ENCODE measurements at places on chromosomes 4 and X. TPM values are rescaled to one million over a fixed set of nuclear protein-coding genes. Genes with fewer than 3 reads are reported as not detected.

DNA sequence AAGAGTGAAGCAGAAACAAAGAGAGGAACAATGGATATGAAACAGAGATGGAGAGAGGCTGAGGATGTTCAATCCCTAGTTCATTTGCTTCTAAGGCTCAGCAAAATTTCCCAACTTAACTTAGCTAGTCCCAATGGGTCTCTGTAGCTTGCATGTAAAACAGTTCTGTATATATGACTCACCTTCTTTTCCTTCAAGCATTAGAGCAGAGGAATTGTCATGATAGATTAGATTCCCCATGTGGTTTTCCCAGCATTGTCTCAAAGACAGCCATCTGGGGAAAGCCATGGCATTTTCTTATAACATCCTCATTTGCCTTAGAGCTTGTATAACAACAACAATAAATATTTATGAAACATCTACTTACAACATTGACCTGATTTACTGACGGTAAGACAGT is 93.9 kb upstream of the GATB start:
- DNase-seq, result no peak

MAGEA10 gene
- not detected for total RNA-seq

- no peak for DNase-seq
Observed at GRCh38 chr4:2370597-2371320, 47.7 kb downstream of the ZFYVE28 start.

GRCh38 chr4:102901804-102902203 is 33.0 kb downstream of the CISD2 start:
- no peak for DNase-seq

- peak; percentile 30 for DNase-seq
Observed at GRCh38 chr4:2762048-2762447, 5.9 kb upstream of the TNIP2 start.

DNA sequence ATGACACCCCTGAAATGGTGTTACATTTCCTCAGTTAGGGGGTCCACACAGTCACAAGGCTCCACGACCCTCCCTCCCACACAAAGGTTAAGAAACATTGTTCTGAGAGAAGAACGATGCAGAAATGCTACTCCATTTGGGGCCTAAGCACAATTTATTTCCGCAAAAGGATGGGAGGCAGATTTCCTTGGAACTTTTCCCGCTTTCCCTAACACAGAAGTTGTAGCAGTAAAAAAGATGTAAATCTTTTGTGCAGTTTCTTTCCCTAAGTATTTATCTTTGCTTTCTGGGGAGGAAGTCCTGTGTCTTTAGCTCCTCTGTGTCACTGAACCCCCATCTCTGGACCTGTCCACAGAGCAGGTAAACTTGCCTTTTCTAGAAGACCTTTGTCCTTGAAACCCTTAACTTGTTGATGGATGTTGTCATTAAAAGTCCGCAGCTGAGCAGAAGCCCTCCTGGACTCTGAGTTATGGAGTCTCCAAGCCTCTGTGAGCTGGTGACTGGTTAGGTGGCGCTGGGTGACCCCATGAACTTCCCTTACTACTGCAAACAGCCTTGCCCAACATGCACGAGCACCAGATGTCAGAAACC is 67.2 kb upstream of the SHISA3 start:
- no peak for DNase-seq

DNA sequence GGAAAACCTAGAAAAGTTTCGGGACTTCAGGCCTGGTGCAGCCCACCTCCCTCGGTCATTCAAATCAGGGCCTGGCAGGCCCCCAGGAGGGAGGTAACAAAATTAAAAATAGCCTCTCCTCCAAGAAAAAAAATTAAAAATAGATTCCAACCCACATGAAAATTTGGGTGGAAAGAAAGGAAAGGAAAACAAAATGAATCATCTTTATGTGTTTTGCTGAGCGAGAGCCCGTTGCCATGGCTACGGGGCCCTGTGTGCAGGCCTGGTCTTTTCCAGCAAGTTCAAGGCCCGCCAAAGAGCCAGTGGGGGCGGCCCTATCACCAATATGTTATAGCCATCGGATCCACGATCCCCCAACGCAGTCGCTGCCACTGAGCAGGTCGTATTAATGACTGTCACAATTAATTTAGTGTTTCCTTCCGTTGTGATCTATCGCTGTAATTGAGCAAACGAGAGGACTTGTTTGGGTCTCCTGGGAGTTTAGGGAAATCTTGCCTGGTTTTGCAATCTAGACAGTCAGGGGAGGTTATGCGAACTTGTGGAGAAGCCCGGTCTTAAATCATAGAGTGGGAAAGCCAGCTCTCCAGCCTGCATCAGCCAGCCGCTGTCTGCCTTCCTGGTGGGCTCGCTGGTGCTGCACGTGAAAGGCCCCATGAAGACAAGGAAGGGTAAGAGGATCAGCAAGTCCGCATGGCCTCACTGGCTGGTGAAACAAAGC is 452.4 kb downstream of the BCOR start:
- no peak for DNase-seq

GRCh38 chr4:74439952-74440351 is 5.0 kb upstream of the AREG start:
- DNase-seq, result no peak

GRCh38 chrX:123487236-123487635 is 245.6 kb downstream of the THOC2 start:
- no peak for DNase-seq

DNA sequence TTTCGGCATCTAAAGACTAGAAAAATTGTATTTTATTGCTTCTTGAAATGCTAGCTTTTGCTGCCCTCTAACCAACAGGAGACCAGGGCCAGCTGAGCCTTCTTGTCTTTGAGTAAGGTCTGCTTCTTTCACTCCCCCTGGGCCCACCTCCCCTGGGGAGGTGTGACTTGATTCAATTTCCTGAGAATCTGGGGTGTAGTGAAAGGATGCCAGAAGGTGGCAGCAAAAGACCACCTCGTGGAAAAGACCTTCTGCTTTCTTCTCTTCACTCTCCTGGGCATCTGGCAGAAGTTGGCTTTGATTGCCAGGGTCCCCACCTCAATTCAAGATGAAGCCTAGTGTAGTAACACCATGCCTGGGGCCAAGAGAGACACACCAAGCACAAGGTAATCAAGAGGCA is 96.5 kb upstream of the MAOA start:
- peak; percentile 67 for DNase-seq

TLR10 gene
- total RNA-seq, result not detected

- DNase-seq, result peak; percentile 4
Observed at GRCh38 chrX:106615041-106615440, 3.3 kb downstream of the RADX start.

TMPRSS11E gene
- total RNA-seq, result 3.5 TPM

AADAT gene
- total RNA-seq, result 22.4 TPM

DNA sequence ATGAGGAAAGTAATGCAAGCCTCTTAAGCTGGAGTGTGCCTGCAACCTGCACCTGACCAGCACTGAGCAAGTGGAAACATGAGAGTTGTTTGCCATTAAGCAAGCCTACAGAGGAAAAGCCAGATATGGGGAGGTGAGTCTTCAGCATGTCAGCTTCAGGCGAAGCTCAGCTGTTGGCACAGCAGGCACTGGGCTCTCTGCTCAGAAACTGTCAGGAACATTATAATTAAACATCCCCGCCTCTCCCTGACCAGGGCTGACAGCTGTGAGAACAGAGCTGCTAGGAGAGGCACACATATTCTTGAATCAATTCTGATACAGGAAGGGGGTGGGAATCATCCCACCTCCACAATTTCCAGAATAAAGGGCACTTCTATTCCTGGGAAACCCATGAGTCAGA is 19.0 kb upstream of the DCX start:
- DNase-seq, result no peak

FAM241A gene
- 0.21 TPM for total RNA-seq

Measured in H7 (cell line).